Left hindlimb (tissue), 1 donor: ENCODE measurements at places on chromosomes 1 and 21.

- DNase-seq = no peak
Observed at GRCh38 chr1:194709439-194709838, 1523.0 kb upstream of the B3GALT2 start.

GRCh38 chr1:166552706-166553105 is 286.6 kb upstream of the POGK start:
- no peak for DNase-seq

GRCh38 chr1:11800756-11801433 is 4.9 kb downstream of the MTHFR start:
- DNase-seq = no peak

GRCh38 chr1:42670425-42670824 is 11.8 kb upstream of the YBX1 start:
- no peak for DNase-seq

GRCh38 chr21:39564200-39564599 is 48.5 kb upstream of the B3GALT5 start:
- DNase-seq = peak; percentile 36

GRCh38 chr1:112335351-112335750 is 60.7 kb upstream of the CTTNBP2NL start:
- no peak for DNase-seq

DNA sequence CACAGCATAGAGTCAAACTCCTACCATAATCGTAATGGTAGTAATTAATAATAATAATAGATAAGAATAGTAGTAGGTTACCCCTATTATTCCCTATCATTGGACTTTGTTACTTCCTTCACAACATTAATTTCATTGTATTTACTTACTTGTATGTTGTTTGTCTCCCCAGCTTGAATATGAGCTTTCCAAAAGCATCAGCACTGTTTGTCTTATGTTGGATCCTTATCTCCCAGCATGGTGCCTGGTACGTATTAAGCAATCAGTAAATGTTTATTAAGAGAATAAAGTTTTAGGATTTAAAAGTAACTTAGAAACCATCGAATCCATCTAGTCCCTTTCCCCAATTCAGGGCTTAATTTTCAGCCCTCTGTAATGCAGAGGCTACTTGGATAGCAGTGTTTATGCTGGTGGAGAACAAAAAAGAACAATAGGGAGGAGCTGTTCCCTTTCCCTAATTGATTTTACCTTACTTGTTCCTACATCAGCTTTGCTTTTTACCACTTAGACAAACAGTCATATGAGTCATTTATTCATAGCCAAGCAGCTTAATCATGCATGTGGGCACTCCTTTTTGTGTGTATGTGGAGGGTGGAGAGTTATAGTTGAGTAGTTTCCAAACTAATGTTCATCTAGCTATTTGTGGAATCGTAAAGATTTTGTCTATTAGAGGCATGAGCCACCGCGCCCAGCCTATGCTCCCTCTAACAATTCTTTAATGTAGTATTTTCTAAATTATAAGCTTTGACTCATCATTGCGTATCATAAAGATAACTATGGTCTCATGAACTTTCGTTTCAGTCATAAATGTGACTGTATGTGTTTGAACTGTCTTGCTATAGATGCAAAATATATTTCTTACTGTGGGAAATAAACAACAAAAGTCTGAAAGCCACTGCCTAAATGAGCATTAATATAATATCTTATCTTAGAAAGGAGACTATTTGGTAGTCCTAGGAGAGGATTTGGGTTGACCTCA is 20.9 kb upstream of the DR1 start:
- DNase-seq = no peak

GRCh38 chr1:20142001-20142710 is 3.0 kb downstream of the PLA2G2F start:
- DNase-seq = no peak

GRCh38 chr1:203304919-203305808 is at the start of gene BTG2:
Gene BTG2, plus strand, starts transcription at chr1:203305519. Its CDS starts 88 bp downstream, at chr1:203305607.
- DNase-seq = peak; percentile 95

GRCh38 chr1:109192433-109192832 is 21.3 kb upstream of the SARS1 start:
- no peak for DNase-seq

GRCh38 chr1:199834711-199835110 is 192.8 kb upstream of the NR5A2 start:
- no peak for DNase-seq

GRCh38 chr1:7594002-7594713 is 176.9 kb upstream of the VAMP3 start:
- DNase-seq = no peak

- no peak for DNase-seq
Observed at GRCh38 chr1:211519602-211520001, 27.6 kb upstream of the RD3 start.

- no peak for DNase-seq
Observed at GRCh38 chr21:37606549-37606948, 240.0 kb downstream of the DYRK1A start.

DNA sequence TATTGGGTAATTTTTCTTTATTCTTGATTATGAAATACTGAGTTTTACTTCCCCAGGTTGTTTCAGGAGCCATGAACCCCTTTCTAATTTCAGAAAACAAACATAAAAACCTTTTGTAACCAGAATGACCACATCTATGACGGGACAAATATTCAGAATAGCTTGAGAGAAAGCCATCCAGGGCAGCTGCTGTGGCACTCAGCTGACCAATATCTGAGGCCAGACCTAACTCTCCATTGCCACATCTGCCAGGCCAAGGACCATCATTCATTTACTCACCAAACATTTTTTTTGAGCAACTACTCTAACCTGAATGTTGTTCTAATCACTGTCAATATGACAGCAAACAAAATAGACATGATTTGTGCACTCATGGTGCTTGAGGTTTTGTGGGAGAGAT is 608.3 kb upstream of the PKN2 start:
- DNase-seq = no peak

DNA sequence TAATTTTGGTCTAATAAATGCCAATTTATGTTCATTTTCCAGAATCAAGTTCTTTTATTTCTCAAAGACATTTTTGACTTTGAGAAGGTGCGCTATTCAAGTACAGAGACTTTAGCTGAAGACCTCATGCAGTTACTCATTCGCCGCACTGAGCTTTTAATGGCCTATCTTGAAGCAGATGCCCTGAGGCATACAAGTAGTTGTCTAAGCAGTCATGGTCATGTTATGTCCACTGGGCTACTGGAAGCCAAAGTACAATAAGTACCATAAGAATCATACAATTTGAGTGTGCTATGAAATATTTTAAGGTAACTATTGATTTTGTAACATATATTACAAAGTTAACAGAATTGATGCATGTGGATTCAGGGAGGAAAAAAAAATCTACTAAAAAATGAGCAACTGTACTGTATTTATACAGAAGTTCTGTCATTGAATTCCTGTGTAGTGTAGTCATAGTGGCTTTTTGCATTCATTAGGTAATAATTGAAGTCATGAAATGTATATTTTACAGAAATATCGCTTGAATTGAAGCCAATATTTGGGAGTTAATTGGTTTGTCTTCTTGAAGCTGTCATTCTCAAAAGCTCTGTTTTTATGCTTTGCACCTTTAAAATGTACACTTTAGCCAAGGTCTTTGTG is 13.5 kb upstream of the NEXN start:
- DNase-seq = no peak

DNA sequence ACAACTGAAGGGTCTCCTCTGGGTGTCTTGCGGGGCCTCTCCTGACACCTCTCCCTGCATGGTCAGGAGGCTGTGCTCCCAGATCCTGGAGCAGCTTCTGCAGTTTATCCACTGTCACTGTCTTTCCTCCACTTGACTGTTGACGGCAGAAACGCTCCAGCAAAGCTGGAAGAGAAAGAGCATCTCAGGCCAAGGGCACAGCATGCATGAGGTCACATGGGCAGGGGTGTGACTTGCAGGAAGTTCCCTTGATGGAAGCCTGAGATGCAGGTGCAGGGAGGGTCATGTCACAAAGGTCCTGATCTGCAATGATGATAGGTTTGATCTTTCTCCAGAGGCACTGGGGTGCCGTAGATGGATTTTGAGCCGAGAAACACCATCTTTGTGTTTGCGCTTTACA is 23.3 kb downstream of the SLC44A3 start:
- no peak for DNase-seq

GRCh38 chr21:27240839-27241238 is 274.0 kb upstream of the ADAMTS5 start:
- DNase-seq = no peak

- DNase-seq = no peak
Observed at GRCh38 chr1:151898519-151898991, 10.8 kb downstream of the THEM4 start.

- no peak for DNase-seq
Observed at GRCh38 chr1:95176861-95177260, 57.1 kb upstream of the RWDD3 start.

- DNase-seq = no peak
Observed at GRCh38 chr1:185559151-185559550, 175.0 kb upstream of the HMCN1 start.

- no peak for DNase-seq
Observed at GRCh38 chr1:178267646-178268094, 173.8 kb downstream of the RASAL2 start.

DNA sequence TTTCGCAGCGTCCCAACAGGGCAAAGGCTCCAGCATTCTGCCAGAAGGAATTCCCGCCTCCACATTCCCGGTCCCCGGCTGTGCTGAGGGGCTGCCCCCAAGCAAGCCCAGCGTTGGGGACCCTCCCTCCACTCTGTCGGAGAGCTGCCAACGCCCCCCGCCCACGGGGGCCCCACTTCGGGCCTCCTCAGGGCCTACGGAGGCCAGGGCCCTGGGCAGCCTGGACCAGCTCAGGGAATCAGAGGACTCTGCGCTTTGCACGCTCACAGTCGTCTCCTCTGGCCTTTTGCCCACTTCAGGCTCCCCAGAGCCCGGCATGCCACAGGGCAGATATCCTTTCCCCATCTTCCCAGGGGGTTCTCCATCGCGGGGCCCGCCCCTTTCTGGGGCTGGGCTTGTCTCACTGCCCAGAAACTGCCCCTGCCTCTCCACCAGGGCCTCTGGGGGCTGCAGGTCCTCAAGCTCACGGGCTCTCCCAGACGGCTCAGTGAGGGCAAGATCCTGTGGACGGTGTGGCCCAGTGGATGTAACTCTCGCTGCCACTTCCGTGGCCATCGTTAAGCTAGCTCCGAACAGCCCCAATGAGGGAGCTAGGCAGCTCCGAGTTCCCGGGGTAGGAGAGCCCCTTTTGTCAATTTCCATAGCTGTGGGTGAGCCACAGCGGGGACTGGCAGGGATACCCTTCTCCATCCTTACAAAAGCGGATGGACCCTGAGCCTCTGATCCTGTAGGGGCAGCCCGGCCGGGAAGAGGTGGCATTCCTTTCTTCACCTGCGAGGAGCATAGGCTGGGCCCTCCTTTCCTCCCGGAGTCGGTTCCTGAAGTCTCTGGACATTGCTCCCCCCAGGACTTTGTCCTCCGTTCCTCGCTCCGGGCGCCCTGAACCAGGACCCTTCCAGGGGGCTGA is 2.8 kb downstream of the ITPKB start:
- DNase-seq = peak; percentile 46

DNA sequence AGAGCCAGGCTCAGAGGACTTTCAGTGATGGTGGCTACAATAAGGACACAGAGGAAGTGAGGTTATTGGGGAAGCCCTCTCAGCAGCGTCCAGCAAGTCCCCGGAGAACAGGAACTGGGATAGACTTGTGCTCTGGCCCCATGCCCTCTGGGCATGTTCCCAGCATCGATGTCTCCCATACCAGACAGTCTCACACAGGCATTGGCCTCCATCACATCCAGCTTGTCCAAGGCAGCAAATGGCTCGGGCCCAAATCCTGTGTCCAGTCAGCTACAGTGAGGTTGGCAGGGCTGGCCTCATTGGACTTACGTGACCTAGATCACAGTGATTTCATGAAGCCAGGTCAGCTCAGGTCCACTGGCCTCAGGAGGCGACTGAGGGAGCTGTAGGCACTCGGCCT is 19.6 kb upstream of the TMEM54 start:
- no peak for DNase-seq

- DNase-seq = no peak
Observed at GRCh38 chr1:63024132-63024531, 240.2 kb downstream of the ATG4C start.

- DNase-seq = no peak
Observed at GRCh38 chr1:18408656-18409370, 71.9 kb upstream of the KLHDC7A start.

DNA sequence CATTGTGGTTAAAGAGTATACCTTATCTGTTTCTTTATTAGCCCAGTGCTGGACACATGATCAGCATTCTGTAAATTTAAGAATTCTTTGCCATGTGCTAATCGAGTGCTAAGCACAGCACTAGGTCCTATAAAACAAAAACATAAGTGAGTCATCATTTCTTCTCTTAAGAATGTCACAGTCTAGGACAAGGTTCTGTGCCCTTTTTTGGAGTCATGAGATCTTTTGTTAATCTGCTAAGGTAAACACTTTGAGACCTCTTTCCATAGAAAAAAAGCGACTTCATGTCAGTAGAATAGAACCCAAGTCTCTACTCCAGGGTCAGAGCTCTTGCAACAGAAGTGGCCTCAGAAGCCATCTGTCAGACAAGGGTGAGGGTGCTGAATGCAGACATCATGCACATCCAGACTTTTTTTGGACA is 70.0 kb upstream of the NFIA start:
- DNase-seq = no peak

GRCh38 chr1:201356236-201356635 is 21.2 kb downstream of the TNNT2 start:
- DNase-seq = no peak

- no peak for DNase-seq
Observed at GRCh38 chr1:114145504-114146151, 8.0 kb downstream of the SYT6 start.
